ENCODE measurements at places on chromosomes 2 and 18.

DNA sequence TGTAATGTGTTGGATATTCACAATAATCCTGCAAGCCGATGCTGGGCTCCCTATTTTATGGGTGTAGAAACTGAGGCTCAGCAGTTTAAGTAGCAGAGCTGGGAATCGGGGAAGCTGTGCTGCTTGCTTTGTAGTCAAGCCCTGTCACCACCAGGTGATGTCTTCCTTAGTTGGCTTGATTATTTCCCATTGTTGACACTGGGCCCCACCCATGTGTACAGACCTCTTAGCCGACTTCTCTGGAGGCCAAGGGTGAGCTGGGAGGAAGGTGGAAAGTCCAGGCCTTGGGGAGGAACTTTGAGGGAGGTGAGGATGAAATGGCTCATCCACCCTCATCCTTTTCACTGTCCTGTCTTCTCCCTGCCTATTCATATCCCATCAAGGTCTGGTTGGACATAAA lies 60.0 kb downstream of the CAPN13 start:
- DNase-seq = no peak

DNA sequence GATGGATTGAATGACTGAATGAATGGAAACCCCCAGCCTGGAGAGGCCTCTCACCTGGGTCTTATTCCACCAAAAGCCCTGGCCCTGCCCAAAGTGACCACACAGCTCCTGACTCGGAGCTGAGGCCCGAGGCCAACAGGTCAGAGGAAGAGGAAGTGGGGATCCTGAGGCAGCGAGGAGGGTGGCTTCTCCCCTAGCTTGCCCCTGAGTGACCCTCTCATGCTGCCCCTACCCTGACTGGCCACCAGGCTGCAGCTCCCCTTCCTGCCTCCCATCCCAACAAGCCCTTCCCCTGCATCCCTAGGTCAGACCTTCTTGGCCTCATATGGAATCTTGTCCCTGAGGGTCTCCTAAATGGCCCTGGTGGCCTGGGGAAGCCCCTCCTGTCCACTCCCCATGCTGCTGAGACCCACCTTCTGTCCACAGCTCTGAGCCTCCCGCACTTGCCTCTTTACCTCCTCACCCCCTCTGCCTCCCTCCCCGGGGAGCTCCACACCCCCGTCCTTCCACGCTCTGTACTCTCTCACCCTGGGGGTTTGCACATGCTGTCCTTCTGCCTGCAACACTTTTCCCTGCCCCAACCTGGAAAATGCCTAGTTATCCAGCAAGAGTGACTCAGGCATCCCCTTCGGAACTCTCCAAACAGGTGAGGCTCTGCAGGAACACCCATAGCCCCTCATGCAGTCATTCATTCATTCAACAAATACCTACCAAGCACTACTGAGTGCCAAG lies 134.8 kb upstream of the HDAC4 start:
- no peak for DNase-seq

- DNase-seq = peak; percentile 39
Measured at GRCh38 chr2:155377266-155377680, 678.8 kb downstream of the KCNJ3 start.

DNA sequence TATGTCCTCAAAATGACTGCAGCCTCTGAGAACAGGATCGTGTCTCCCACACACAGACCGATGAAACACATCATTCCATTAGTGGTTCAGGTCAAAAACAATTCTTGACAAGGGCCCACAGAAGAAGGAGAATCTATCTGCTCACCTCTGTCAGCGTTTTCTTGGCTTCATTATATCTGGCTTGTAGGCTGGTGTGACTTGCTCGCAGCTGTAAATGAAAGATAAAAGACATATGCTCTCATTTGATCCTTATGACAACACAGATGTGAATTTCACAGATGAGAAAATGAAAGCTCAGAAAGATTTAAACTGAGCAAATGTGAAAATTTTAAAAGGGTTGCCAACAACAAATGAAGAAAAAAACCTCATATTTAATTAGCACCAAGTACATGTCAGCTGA lies 61.6 kb downstream of the CCDC93 start:
- DNase-seq = no peak

GRCh38 chr2:1052771-1053191 lies 102.1 kb downstream of the SNTG2 start:
- no peak for DNase-seq

DNA sequence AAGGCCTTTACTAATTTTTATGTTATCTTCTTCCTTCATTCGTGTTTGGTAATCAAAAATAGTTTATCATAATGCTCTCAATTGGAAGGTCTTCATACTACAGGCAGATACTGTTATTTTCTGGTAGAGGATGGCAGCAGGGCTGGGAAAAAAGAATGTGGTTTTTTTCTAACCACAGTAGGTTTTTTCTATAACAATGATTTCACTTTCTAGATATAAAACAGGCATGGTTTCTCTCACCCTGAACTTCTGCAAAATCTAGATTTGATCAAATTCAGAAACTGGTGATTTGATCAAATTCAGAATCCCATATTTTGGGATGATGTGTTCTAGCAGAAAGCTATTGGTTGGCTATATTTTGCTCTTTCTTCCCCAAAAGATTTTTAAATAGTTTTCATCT lies 27.6 kb downstream of the BCL11A start:
- DNase-seq = no peak

GRCh38 chr2:109141006-109141600 lies 12.1 kb downstream of the SH3RF3 start:
- no peak for DNase-seq

GRCh38 chr2:68853915-68854314 lies 17.3 kb downstream of the BMP10 start:
- DNase-seq = no peak

DNA sequence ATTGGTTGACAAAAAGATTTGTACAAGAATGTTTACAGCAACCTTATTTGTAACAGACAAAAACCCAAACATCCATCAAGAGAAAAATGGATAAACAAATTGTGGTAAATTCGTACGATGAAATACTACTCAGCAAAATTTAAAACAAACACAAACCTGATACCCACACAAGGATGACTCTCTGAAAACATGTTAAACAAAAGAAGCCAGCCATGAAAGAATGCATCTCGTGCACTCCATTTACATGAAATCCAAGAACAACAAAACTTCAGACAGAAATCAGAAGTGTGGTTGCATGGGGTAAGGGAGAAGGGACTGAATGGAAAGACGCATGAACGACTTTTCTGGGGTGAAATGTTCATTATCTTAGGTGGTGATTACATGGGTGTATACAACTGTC lies 93.4 kb downstream of the SLC25A12 start:
- DNase-seq = no peak

GRCh38 chr2:4745056-4745991 lies 946.9 kb upstream of the SOX11 start:
- DNase-seq = no peak

DNA sequence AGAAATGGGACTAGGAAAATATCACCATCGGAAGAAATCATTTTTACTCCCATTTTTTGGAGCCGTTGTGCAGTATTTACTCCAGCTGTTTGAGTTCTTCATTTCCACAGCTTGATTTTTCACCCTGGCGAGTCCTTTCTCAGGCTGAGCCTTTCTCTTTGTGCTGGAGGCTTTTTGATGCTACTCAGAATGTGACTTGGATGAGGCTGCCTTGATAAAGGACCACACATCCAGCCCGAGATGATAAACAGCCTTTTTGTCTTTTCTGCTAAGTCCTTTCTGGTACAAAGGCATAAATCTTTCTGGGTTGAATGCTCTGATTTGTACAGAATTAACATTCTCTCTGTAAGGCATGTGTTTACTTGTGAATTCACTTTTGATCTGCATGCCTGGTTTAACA lies 17.6 kb upstream of the CTDP1 start:
- no peak for DNase-seq

GRCh38 chr2:96175951-96176350 lies 30.7 kb upstream of the DUSP2 start:
- DNase-seq = no peak

DNA sequence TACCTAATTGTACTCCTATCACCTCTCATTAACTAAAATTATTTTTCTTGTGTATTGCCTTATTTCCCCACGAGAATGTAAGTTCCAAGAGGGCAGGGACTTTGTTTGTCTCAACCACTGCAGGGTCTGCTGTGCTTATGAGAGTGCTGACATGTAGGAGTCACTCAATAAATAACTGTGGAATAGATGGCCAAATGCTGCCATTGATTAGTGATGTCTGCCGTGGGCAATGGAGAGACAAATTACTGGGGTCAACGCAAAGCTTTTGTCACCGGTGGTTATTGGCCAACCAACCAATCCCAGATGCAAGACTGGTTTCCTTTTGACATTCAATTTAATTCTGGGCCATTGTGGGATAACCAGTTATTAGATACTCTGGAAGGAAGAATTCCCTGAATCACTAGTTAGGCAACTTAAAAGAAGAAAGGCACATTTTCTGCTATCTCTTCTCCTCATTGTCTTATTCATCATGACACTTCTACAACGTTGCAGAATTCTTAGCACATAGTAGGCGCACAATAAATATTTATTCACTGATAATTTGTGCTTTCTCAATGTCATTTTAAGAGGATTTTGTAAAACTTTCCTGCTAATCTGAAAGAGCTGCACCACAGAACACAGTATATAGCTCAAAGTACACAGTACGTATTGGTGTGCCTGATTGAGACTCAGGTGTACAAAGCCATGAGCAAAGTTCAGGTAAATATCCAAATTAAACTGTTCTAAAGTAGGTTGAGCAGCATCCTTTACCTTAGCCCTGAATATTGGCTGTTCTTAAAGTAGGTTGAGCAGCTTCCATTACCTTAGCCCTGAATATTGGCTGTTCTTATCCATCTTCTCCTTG lies 95.9 kb downstream of the ACTR3 start:
- DNase-seq = no peak

- no peak for DNase-seq
Measured at GRCh38 chr2:130987519-130988425, 105.5 kb downstream of the FAM168B start.
